Smooth muscle cell of trachea (primary cell): ENCODE measurements at places on chromosomes 5 and 9. TPM values are rescaled to one million over a fixed set of nuclear protein-coding genes. Genes with fewer than 3 reads are reported as not detected.

IL5 gene
- not detected in 2 replicates for total RNA-seq

TAF11L10 gene
- not detected in 2 replicates for total RNA-seq

ANKRD34B gene
- total RNA-seq: not detected in 2 replicates

MARCOL gene
- not detected in 2 replicates for total RNA-seq

GABRB2 gene
- total RNA-seq: not detected in 2 replicates

ITGA2 gene
- total RNA-seq: 22.8 and 24.5 TPM in 2 replicates

PCDHB5 gene
- 0.29 and 1.3 TPM in 2 replicates for total RNA-seq

ADAMTS16 gene
- 0.17 TPM in 1 of 2 replicates, not detected in the other for total RNA-seq

TMEM252 gene
- not detected in 2 replicates for total RNA-seq

BARHL1 gene
- total RNA-seq: not detected in 2 replicates

LCN15 gene
- total RNA-seq: under 0.01 TPM in 1 of 2 replicates, not detected in the other

PSD2 gene
- 0.17 TPM in 1 of 2 replicates, not detected in the other for total RNA-seq
